ENCODE measurements at places on chromosomes 2 and 18.

- no peak for DNase-seq
Measured at GRCh38 chr2:160300203-160300602, 100.1 kb upstream of the ITGB6 start.

GRCh38 chr2:144682248-144682647 lies 162.3 kb upstream of the ZEB2 start:
- no peak for DNase-seq

GRCh38 chr2:230893841-230894781 lies 29.4 kb downstream of the ITM2C start:
- no peak for DNase-seq

- no peak for DNase-seq
Measured at GRCh38 chr2:26122630-26123029, 50.3 kb upstream of the GAREM2 start.

- DNase-seq = peak; percentile 29
Measured at GRCh38 chr2:226791056-226791486, 8.5 kb downstream of the IRS1 start.

GRCh38 chr18:58991167-58991798 lies 126.6 kb downstream of the ZNF532 start:
- DNase-seq = no peak

GRCh38 chr2:68775272-68775842 lies 40.7 kb downstream of the ARHGAP25 start:
- DNase-seq = no peak

DNA sequence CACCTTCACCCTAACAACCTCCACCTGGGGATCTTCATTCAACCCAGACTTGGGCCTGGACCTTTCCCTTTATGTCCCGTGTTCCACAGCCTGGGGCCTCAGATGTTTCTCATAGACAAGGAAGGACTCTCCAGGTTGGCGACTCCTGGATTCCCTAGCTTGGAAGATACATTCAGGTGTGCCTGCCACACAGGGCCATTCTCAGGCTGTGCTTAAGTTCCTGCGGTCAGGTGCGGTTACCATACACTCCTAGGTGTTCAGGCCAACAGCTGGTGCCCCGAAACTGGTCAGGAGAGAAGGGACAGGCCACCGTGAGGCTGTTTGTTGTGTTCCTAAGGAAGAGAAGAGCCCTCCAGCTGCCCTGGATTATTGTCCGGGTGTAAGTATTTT lies 15.6 kb downstream of the SLC4A3 start:
- no peak for DNase-seq

- no peak for DNase-seq
Measured at GRCh38 chr2:200747668-200748618, 63.8 kb upstream of the BZW1 start.

- DNase-seq = no peak
Measured at GRCh38 chr2:241483305-241483704, 25.1 kb downstream of the STK25 start.

GRCh38 chr18:62538881-62539280 lies 16.1 kb downstream of the ZCCHC2 start:
- DNase-seq = no peak

GRCh38 chr18:984004-984403 lies 79.3 kb downstream of the ADCYAP1 start:
- DNase-seq = no peak

DNA sequence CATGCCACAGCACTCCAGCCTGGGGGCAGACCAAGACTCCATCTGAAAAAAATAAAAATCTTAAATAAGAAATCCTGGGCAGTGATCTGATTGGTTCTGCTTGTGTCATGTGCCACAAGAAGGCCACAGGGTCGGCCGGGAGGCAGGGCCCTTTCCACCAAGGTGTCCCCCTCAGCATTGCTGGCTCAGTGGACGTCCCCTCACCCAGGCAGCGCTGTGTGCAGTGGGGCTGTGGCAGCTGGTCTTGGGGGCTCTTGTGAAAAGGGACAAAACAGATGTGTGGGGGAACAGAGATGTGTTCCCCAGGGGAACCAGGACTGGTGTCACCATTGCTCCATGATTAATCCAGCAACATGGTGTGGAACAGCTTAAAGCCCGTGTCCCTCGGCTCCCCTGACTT lies 60.5 kb downstream of the HS6ST1 start:
- DNase-seq = no peak

DNA sequence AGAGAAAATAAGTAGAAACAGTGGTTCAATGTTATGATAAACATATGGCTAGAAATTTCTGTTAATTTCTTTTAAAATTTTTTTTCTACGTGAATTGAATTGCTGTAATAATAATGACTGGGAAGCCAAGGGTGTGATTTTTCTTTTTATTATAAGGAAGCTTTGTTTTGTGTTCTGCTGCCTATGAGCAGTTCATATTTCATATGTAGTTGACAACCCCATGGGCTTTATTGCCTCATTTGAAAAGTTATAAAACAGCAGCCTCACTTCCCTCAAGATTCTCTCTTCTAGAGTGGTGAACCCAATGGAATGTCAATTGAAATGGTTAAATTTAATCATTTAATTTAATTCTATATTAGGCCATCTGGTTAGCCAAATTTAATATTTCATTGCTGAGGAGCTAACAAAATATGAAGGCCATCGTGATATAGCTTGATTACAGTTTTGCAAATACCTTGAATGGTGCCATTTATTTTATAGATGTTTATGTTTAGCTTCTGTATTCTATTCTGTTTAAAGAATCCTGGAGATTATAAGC lies 72.6 kb upstream of the DOCK10 start:
- no peak for DNase-seq

- DNase-seq = no peak
Measured at GRCh38 chr18:62182220-62182619, 4.6 kb downstream of the PIGN start.

- DNase-seq = no peak
Measured at GRCh38 chr2:206083602-206084438, 2.2 kb downstream of the INO80D start.

DNA sequence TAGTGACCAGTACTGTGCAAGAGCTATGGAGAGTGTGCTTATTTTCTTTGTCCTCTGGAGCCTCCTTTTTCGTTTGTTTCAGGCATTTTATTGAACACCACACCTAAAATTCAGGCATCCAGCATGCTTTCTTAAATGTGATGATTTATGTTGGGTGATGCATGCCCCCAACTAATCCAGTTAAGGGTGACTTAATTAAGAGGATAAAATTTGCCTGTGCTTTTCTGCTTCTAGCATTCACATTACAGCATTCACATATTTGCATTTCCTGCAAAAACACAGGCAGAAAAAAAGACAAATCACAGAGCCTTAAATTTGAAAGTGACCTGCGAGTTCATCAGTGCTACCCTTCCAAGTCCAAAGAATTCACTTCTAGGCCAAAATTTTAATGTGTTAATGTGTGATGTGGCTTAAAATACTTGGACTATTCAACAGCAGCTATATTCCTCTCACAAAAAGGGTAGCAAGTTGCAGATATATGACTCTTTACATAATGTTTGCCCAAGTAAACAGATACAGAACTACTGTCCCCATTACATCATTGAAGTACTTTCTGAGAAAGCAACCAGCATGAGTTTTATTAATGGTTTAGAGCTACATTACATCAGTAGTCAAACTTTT lies 286.5 kb downstream of the THSD7B start:
- no peak for DNase-seq

DNA sequence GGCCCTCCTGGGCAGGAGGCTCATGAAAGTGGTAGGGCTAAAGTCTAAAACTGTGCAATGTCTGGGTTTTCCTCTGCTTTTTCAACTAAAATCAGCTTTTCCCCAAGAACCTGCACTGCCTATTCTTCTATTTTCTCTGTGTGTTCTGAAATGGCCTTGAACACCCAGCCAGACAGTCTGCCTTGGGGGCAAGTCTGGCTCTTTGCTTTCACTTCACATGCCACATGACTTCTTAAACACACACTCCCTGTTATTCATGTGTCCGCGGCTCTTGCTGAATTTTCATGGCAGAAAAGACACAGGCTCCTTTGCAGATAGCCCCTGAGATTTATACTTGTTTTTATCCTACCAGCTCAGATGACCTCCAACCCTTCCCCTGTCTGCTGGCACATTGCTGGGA lies 10.6 kb upstream of the RPIA start:
- DNase-seq = no peak

DNA sequence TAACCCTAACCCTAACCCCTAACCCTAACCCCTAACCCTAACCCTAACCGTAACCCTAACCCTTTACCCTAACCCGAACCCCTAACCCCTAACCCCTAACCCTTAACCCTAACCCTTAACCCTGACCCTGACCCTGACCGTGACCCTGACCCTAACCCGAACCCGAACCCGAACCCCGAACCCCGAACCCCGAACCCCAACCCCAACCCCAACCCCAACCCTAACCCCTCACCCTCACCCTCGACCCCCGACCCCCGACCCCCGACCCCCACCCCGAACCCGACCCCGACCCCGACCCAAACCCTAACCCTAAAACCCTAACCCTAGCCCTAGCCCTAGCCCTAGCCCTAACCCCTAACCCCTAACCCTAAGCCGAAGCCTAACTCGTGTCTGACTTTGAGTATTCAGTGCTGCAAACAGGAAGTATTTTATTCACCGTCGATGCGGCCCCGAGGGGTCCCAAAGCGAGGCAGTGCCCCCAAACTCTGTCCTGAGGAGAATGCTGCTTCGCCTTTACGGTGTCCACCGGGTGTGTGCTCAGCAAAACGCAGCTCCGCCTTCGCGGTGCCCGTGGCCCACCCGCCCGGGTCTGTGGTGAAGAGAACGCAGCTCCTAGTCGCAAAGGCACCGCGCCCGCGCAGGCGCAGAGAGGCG lies 36.0 kb downstream of the FAM110C start:
- DNase-seq = no peak

GRCh38 chr18:26003356-26003755 lies 87.1 kb downstream of the SS18 start:
- no peak for DNase-seq

- DNase-seq = no peak
Measured at GRCh38 chr2:182031956-182032355, 46.3 kb downstream of the PPP1R1C start.

DNA sequence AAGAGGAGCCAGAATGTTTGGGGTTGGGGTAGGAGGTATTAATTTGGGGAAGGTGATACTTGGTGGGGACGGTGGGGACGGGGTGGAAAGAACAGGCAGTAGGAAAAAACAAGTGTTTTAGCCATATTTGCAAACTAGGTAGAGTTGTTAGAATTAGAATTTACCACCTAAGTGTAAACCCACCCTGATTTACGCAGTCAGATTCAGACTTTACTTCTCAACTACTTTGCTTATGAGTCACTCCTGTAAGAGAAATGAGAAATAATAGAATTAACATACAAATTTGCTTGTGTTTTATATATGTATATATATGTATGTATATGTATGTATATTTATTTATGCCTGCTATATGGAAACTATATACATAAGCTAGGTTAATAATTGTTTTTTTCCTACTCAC lies 1168.2 kb upstream of the ZEB2 start:
- DNase-seq = no peak

DNA sequence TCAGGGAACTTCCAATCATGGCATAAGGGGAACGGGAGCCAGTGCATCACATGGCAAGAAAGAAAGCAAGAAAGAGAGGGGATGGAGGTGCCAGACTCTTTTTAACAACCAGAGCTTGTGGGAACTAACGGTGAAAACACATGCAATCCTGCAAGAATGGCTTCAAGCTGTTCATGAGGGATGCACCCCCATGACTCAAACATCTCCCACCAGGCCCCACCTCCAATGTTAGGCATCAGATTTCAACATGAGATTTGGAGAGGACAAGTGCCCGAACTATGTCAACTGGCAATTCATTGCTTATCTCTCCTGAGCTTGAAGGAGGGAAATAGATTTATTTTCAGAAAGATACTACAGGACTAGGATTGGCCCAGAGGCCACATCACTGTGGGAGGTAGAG lies 270.0 kb downstream of the SLC4A3 start:
- DNase-seq = no peak

Measured in stimulated activated CD8-positive, alpha-beta memory T cell treated with anti-CD3 and anti-CD28 coated beads, Interleukin-15, amount 100 ng/mL, for 4 hours (primary cell).